ENCODE measurements at places on chromosomes 7 and 10.

DNA sequence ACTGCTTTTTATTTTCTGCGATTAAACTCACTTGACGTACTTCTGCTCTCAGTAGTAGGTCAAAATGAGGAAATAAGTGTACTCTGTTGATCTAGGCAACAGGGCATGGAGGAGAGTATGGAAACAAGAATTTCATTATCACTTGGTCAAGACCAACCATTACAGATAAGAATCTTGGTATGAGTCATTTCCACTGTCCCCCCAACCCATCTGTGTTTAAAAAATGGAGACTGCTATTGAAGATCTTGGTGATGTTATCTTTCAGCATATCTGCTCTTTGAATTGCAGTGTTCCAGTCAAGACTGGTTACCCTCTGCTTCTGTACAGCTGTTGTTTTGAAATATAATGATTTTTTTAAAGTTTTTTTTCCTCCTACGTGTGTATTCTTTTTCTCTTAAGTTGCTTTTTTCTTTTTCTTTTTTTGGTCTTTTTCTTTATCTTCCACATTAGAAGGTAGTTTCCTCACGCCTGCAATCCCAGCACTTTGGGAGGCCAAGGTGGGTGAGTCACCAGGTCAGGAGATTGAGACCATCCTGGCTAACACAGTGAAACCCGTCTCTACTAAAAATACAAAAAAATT, 11.7 kb downstream of the STAM start:
- no peak for DNase-seq

GRCh38 chr7:106012935-106013439, 49.9 kb downstream of the CDHR3 start:
- no peak for DNase-seq

DNA sequence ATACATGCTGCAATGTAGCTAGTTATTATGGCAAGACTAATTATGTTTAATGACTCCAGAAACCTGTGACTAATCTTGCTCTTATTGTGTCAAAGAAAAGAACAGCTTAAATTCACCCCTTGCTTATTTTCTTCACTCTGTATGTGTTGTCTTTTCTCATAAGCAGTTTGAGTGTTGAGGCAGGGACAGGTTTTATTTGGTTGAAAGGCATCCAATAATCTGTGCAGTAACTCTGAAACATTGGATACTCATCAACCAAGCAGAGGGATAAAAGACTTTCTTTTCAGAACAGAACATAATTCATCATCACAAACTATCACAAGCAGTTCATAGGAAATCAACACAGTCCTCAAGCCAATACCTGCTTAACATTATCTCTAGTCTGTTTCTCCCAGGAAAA, 797.6 kb upstream of the MBL2 start:
- no peak for DNase-seq

DNA sequence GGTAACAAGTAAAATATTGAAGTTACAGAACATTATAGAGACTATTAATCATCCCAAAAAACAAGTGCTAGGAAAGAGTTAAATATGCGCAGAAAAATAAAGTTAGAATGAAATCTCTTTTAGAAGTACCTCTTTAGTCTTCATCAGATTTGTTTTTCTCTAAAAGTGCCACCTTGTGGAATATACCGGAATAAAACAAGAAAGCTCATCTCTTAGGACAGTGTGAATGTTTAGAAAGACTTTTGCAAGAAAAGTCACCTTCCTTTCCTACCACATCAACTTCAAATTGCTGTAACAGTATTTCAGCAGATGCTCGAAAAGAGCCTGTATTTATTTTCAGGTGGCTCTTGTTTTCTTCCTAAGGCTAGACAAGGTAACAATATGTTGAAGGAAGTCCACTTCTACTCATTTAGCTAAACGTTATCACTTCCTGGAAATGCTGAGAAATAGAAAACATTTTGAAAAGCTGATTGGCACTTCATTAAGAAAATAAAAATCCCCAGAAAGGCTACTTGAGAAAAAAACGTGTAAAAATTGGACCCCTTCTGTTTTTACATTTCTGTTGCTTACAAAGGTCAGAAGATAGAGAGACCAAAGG, 19.8 kb upstream of the FAM133B start:
- DNase-seq = no peak

DNA sequence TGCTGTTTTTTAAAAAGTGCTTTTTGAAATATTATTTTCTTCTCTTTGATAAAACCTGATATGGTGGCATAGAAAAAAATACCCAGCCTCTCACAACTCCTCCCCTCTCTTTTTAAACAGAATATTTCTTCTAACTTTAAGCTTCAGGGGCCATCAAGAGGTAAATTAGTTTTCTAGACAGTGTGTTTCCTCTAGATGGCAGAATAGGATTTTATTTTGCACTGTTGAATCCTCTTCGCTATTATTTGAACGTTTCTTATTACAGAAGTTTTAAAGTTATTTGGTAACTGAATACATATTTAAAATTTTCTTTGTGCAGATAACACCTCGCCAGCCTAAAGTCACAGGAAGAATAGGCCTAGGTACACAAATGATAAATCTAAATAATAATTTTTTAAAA, 30.3 kb downstream of the ARL5B start:
- no peak for DNase-seq

GRCh38 chr10:5666008-5666840, at the start of gene ASB13:
TSS of gene ASB13 (minus strand) at chr10:5666595. CDS start at chr10:5666551, 44 bp downstream.
- DNase-seq = peak; percentile 21

DNA sequence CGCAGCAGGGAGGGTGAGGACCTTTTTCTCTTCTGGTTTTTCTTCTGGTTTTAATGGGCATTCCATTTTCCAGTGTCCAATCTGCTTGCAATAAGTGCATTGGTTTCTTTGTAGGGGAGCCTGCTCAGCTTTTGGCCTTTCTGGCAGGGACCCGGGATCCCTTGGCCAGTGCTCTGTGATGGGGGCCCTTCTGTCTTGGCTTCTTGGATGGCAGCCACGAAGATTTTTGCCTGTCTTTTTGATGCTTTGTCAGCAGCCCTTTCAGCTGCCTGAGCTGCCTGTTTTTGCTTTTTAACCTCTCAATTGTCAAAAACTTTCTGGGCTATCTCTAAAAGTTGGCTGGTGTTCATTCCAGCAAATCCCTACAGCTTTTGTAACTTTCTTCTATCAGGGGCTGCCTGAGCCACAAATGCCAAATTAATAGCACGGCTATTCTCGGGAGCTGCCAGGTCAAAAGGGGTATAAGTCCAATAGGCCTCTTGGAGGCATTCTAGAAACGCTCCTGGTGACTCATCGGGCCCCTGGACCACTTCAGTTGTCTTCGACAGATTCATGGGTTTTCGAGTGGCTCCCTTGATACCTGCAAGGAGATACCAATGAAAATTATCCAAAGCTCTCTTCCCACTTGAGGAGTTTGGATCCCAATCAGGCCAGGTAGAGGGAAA, 179.9 kb upstream of the MBL2 start:
- no peak for DNase-seq

GRCh38 chr7:55308186-55308929, 56.8 kb upstream of the LANCL2 start:
- DNase-seq = no peak

DNA sequence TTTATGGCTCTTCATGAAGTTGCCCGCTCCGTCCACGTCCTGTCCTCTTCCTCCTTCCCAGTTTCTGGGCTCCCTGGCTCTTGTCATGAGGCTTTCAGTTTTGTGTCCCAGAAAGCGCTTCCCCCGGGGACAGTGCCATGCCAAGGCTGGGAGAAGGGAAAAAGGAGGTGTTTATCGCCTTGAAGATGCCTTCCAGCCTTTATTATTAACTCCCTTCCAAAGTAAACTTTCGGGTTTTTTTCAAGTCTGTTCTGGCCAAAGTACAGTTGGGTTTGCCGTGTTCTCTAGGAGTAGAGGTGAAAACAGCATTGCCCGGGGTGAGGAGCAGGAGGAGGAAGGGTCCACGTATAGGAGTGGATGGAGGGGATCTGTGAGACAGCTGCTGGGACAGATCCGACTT, 117.2 kb downstream of the CUX1 start:
- DNase-seq = no peak

GRCh38 chr10:117139581-117140524, 1.8 kb upstream of the VAX1 start:
- DNase-seq = no peak

GRCh38 chr7:139600306-139600705, 76.8 kb downstream of the CLEC2L start:
- no peak for DNase-seq

GRCh38 chr10:14781763-14782162, 7.1 kb upstream of the FAM107B start:
- no peak for DNase-seq

GRCh38 chr10:124708922-124709520, 35.2 kb downstream of the FAM53B start:
- DNase-seq = no peak

DNA sequence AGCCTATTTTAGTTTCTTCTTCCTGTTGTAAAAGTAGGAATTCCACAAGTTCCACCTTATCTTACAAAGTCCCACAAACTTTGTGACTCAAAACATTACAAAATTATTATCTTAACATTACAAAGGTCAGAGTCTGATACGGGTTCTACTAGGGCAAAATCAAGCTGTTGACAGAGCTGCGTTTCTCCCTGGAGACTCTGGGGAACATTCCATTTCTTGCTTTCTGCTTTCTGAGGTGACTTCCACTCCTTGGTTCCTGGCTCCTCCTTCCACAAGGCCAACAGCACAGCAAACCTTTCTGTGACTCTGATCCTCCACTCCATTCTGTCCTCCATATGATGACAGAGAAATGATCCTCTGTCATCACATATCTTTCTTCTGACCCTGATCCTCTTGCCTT, 10.6 kb downstream of the OR2F1 start:
- no peak for DNase-seq

DNA sequence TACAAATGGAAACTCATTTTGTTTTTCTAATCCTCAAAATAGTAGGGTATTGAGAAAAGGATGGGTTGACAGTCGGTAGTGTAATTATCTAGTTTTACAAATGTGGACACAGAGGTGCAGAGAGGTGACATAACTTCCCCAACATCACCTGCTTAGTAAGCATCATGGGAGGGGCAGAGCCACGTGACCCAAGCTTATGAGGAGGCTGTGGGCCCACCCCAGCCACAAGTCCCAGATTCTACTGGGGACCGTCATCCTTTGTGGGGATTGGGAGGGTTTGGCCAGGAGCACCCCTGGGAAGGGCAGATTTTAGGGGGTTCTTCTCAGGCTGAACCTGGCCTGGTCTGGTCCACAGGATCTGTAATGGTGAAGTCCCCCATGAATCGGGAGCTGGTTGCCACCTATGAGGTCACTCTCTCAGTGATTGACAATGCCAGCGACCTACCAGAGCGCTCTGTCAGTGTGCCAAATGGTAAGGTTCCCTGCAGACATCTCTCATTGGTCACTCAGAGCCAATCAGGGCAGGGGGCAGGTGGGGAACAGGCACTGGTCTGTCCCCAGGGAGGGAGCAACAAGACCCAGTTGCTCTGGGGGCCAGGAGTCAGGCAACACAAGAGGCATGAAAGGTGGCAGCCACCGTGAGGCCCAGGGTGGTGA, 23.6 kb upstream of the VSIR start:
- DNase-seq = no peak

- DNase-seq = no peak
These were observed 6.4 kb upstream of the CYP3A4 start for GRCh38 chr7:99790407-99790806.

DNA sequence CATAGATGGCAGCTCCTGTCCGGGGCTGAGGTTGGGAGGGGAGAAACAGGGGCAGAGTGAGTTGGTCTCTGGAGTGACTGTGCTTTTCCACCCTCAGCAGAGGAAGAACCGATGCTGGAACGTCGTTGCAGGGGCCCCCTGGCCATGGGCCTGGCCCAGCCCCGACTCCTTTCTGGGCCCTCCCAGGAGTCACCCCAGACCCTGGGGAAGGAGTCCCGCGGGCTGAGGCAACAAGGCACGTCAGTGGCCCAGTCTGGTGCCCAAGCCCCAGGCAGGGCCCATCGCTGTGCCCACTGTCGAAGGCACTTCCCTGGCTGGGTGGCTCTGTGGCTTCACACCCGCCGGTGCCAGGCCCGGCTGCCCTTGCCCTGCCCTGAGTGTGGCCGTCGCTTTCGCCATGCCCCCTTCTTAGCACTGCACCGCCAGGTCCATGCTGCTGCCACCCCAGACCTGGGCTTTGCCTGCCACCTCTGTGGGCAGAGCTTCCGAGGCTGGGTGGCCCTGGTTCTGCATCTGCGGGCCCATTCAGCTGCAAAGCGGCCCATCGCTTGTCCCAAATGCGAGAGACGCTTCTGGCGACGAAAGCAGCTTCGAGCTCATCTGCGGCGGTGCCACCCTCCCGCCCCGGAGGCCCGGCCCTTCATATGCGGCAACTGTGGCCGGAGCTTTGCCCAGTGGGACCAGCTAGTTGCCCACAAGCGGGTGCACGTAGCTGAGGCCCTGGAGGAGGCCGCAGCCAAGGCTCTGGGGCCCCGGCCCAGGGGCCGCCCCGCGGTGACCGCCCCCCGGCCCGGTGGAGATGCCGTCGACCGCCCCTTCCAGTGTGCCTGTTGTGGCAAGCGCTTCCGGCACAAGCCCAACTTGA, 2.7 kb downstream of the REPIN1 start:
- DNase-seq = no peak

GRCh38 chr7:30225863-30226613, 58.4 kb upstream of the ZNRF2 start:
- DNase-seq = no peak

DNA sequence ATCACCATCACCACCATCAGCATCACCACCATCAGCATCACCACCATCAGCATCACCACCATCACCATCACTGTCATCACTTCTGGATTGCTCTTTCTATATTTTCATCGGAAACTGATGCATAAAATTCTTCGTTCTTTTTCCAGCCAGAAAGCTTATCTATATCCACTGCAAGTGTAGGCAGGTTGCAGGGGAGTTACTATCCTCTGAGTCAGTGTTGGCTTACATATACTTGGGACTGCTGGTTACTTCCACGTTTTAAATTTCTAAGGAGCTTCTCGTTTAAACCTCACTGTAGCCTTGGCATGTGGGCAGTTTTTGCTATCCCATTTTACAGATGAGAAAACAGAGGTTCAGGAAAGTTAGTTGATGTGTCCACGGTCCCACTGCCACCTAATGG, 66.1 kb downstream of the FOXL3 start:
- no peak for DNase-seq

GRCh38 chr7:64886956-64887545, 16.0 kb upstream of the ZNF273 start:
- DNase-seq = no peak

GRCh38 chr7:21641546-21641945, 98.7 kb downstream of the DNAH11 start:
- DNase-seq = no peak

GRCh38 chr7:157410831-157411556, 74.2 kb downstream of the DNAJB6 start:
- DNase-seq = no peak

DNA sequence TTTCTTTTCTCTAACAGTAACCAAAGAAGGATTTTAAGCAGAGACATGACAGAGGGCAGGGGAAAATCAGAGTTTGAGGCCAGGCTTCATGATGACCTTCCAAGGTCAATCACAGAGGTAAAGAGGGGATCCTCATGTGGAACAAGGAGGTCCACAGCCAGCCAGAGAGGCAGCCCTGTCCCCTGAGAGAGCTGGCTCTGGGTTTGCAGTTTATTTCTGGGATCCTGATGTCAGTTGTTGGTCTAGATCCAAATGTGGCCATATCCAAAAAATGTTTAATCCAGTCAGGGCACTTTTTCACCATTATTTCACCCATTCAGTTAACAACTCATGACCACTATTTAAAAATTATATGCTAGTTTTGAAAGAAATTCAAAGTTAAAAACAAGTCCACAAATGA, 45.6 kb downstream of the GPR141 start:
- no peak for DNase-seq

All from activated T-helper 9 cell treated with anti-CD3 and anti-CD28 coated beads, Interleukin-2, amount 50 U/mL, for 16 hours (primary cell).